ENCODE measurements at places on chromosomes 6 and 20. TPM values are rescaled to one million over a fixed set of nuclear protein-coding genes. Genes with fewer than 3 reads are reported as not detected.

DNA sequence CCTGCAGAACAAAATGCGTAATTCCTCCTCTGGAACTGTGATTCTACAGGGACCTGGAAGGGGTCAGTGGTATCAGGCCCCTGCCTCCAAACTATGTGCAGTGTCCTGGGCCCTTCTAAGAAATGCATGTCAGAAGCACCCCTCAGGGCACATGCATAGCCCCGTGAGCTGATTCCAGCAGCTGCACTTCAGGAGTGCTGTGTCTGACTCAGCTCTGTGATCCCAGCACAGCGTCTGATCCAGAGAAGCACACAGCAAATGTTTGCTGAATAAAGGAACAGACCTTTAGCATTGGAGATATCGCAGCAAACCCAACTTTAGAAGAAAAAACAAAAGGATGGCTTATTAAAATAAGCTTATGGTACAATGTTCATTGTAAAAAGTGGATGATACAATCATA is 15.8 kb upstream of the MAFB start:
- H3K36me3 ChIP-seq: no peaks in the 10 kb centered on the region
- H3K4me1 ChIP-seq: peaks cover 6% of the 10 kb centered on the region
- no peak for DNase-seq

GRCh38 chr20:20076297-20077065 is 24.1 kb downstream of the CFAP61 start:
- H3K27me3 ChIP-seq: peaks cover 13% of the 10 kb centered on the region
- peak overlapping the region; percentile 96 for H3K27ac ChIP-seq
- H3K4me3 ChIP-seq: peak overlapping the region; percentile 34
- peaks cover 59% of the 10 kb centered on the region for H3K4me1 ChIP-seq
- no peaks in the 10 kb centered on the region for H3K36me3 ChIP-seq

GRCh38 chr6:11094411-11094851 is 797 bp downstream of the SMIM13 start:
- DNase-seq: peak; percentile 52
- peaks cover 5% of the 10 kb centered on the region for H3K27me3 ChIP-seq
- H3K4me3 ChIP-seq: peak overlapping the region; percentile 89
- H3K27ac ChIP-seq: peak overlapping the region; percentile 93
- peaks cover 6% of the 10 kb centered on the region for H3K4me1 ChIP-seq
- no peaks in the 10 kb centered on the region for H3K36me3 ChIP-seq

DNA sequence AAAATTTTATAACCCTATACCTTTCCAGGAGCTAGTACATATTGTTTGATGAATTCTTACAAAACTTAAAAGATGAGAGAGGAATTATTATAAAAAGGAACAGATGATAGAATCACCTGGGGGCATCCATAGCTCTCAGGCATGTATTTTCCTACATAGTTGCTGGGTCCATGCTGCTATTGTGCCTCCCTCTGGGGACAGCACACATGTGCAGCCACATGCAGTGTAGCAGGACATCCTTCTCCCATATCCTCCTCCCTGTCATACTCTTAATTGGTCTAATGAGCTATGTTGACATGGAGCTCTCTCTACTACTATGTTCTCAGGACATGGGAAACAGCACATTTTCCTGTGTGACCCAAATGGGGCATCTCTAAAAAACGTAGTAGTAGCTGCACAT is 898.2 kb upstream of the MAP3K7 start:
- no peak overlapping the region for H3K4me3 ChIP-seq
- peaks cover 5% of the 10 kb centered on the region for H3K4me1 ChIP-seq
- no peak overlapping the region for H3K27ac ChIP-seq
- H3K27me3 ChIP-seq: no peaks in the 10 kb centered on the region
- DNase-seq: no peak

DNA sequence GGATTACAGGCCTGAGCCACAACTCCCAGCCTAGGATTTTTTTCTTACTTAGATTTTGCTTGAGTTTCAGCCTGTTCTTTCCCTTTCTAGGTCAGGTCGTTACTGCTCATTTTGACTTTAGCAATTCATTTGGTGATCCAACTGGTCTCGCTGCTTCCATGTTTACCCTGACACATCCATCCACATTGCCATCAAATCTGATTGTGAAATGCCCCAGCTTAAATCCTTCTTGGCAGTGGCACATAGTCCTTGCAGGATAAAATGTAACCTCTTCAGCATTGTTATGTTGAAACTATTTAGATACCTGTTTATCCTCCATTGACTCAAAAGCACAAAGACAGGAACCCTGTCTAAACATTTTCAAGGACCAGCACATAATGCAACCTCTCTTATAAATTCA is 77.2 kb downstream of the DNAH8 start:
- no peak overlapping the region for H3K27ac ChIP-seq
- no peaks in the 10 kb centered on the region for H3K27me3 ChIP-seq
- H3K4me1 ChIP-seq: peaks cover 6% of the 10 kb centered on the region
- H3K36me3 ChIP-seq: no peaks in the 10 kb centered on the region
- no peak for DNase-seq

DNA sequence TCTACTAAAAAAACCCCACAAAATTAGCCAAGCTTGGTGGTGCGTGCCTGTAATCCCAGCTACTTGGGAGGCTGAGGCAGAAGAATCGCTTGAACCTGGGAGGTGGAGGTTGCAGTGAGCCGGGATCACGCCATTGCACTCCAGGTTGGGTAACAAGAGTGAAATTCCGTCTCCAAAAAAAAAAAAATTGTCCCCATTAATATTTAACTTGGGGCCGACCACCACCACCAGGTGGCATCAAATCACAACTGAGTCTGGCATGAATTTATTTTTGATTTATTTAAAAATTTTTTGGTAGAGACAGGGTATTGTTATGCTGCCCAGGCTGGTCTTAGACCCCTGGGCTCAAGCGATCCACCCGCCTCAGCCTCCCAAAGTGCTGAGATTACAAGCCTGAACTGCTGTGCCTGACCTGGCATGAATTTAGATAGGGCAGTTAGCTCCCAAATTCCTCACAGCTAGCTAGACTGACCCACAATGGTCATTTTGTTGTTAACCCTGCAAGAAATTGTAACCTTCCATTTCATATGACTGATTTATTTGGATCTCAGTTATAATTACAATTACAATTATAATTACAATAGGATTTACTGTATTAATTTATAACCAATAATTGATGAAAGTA is 17.1 kb upstream of the BEND3 start:
- peaks cover 3% of the 10 kb centered on the region for H3K27me3 ChIP-seq
- H3K4me1 ChIP-seq: peaks cover 2% of the 10 kb centered on the region
- DNase-seq: peak; percentile 44
- H3K27ac ChIP-seq: no peak overlapping the region
- no peaks in the 10 kb centered on the region for H3K36me3 ChIP-seq

DNA sequence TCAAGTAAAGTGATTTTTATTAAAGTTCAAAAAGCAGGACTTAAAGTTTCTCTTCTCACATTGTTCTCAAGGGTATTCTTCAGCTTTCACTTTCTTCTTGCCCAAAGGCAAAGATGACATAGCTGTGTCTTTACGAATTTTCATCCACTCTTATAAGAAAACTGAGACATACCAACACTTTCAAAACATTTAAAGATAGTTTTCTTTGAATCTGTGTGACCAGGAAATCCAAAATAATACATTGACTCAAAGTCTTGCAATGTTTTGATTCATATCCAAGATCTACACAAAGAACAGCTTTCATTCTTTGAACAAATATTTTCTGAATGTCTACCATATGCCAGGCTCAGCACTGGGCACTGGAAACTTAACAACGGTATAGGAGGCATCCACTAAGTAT is 117.9 kb downstream of the SIM1 start:
- H3K27ac ChIP-seq: no peak overlapping the region
- no peak overlapping the region for H3K4me3 ChIP-seq
- H3K4me1 ChIP-seq: peaks cover 32% of the 10 kb centered on the region
- DNase-seq: no peak
- H3K27me3 ChIP-seq: no peaks in the 10 kb centered on the region

- H3K27ac ChIP-seq: no peak overlapping the region
- DNase-seq: no peak
- no peak overlapping the region for H3K4me3 ChIP-seq
- no peaks in the 10 kb centered on the region for H3K36me3 ChIP-seq
Measured at GRCh38 chr20:59273739-59274357, 26.6 kb upstream of the EDN3 start.

DNA sequence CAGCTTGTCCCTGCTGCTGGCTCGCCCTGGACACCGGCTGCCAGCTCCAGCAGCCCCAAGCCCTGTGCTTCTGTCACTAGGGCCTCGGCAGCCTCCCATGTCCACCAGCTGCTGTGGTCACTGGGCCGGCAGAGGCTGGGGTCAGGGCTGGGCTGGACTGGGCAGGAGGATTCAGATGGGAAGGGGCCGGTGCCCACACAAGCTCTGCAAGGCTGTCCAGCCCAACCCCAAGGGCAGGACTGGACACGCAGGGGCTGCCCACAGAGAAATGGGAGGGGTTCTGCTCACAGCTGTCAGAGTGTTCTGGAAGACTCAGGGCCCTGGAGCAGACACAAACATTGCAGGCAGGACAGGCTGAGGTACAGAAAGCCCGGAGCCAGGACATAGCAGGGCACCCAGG is 65.6 kb downstream of the ADNP start:
- H3K4me3 ChIP-seq: no peak overlapping the region
- DNase-seq: peak; percentile 36
- no peaks in the 10 kb centered on the region for H3K27me3 ChIP-seq

DNA sequence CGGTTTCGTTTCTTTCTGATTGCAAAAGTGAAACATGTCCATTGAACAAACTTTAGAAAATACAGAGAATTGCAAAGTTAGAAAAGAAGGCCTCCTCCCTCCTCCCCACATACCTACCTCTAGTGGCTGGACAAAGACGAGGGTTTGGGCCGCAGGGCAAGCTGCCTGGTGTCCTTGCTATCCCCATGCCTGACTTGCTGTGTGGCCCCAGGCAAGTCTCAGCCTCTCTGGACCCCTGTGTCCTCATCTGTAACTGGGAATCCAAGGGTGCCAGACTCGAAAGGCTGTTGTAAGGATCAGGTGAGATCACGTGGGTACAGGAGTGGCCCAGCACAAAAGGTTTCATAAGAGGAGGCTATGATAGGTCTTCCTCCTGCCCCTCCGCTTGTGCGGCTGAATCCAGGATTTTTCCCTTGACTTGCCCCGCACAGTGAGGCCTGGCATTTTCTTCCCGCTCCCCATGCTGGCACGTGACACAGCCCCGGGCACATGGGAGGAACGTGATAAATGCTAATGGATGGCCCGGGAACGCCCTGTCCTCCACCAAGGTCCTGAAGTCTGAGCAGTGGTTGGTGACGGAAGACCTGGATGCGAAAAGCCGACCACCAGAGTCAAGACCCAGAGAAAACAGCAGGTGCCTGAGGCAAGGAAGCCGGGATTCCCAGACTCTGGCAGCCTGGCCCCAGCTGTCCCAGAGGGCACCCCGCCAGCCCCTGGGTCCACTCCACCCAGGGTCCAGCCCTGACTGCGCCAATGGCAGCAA is 55.8 kb downstream of the UBE2V1 start:
- DNase-seq: no peak
- no peaks in the 10 kb centered on the region for H3K4me1 ChIP-seq
- H3K27me3 ChIP-seq: no peaks in the 10 kb centered on the region

DNA sequence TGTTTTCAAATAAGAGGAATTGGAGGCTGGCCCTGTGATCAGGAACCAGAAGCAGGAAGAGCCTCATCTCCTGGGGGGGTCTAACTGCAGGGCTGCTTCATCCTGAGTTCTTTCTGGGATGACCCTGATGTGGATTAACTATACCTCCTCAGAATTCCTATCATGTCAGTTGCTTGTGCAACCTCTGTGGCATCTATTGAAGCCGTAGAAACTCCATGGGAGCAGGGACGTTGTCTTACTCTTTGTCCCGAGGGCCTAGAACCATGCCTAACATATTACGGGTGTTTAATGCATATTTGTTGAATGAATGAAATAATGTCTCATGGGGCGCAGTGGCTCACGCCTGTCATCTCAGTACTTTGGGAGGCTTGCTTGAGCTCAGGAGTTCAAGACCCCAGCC is 110.1 kb upstream of the AGPAT4 start:
- no peak for DNase-seq
- H3K27ac ChIP-seq: no peak overlapping the region
- H3K4me1 ChIP-seq: peaks cover 13% of the 10 kb centered on the region
- peaks cover 5% of the 10 kb centered on the region for H3K36me3 ChIP-seq
- H3K4me3 ChIP-seq: no peak overlapping the region

- no peaks in the 10 kb centered on the region for H3K4me1 ChIP-seq
- H3K4me3 ChIP-seq: no peak overlapping the region
- no peak overlapping the region for H3K27ac ChIP-seq
- no peaks in the 10 kb centered on the region for H3K36me3 ChIP-seq
Measured at GRCh38 chr6:155383913-155384312, 69.6 kb upstream of the TFB1M start.

DNA sequence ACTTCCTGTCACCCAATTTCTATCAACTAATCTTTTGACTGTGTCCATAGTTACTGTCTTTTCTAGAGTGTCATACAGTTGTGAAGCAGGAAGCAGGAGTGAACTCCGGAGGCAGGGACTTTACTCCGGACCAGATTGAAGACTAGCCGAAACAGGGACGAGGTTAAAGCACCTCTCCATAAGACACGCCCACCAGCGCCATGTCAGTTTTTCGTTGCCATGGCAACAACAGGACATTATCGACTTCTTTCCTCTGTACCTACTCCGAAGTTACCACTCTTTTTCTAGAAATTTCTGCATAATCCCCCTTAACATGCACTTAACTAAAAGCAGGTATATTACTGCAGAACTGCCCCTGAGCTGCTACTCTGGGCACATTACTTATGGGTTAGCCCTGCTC is 25.2 kb downstream of the TRIM38 start:
- no peaks in the 10 kb centered on the region for H3K27me3 ChIP-seq
- no peaks in the 10 kb centered on the region for H3K36me3 ChIP-seq
- H3K4me3 ChIP-seq: no peak overlapping the region
- no peak overlapping the region for H3K27ac ChIP-seq
- H3K4me1 ChIP-seq: no peaks in the 10 kb centered on the region
- no peak for DNase-seq

DNA sequence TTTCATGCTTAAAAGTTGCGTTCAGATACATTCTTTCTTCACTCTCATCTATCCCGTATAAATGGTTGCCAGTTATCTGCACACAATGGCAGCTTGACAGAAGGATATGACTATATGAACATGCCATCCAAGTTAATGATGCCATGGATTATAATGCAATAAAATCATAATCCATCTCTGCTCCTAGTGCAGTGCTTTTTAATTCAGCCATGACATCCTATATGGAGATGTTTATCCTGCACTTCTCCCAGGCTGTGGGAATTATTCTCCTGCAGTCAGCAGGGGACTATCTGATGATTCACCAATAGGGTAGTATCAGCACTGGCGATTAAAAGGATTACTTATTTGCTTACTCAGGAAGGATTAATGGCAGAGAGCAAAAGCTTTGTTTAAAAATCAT is 273.8 kb downstream of the SAMD5 start:
- H3K4me3 ChIP-seq: no peak overlapping the region
- no peaks in the 10 kb centered on the region for H3K27me3 ChIP-seq
- H3K27ac ChIP-seq: no peak overlapping the region
- DNase-seq: no peak

The HEY2 gene
- 2.1 TPM for total RNA-seq

The TCP11 gene
- not detected for total RNA-seq

The DEFB124 gene
- not detected for total RNA-seq

The SMLR1 gene
- total RNA-seq: not detected

The EMILIN3 gene
- total RNA-seq: not detected

The EPB41L2 gene
- total RNA-seq: 36.2 TPM

The C20orf204 gene
- 3.9 TPM for total RNA-seq

The LPA gene
- total RNA-seq: 1.9 TPM

Data from glutamatergic neuron (in vitro differentiated cells).